Progenitor cell of endocrine pancreas (in vitro differentiated cells): ENCODE measurements at places on chromosomes 5 and 9.

GRCh38 chr9:124220946-124221451 lies 36.8 kb upstream of the NEK6 start:
- no peak for DNase-seq

- no peak for DNase-seq
These were observed 103.4 kb upstream of the GNA14 start for GRCh38 chr9:77751341-77752091.

DNA sequence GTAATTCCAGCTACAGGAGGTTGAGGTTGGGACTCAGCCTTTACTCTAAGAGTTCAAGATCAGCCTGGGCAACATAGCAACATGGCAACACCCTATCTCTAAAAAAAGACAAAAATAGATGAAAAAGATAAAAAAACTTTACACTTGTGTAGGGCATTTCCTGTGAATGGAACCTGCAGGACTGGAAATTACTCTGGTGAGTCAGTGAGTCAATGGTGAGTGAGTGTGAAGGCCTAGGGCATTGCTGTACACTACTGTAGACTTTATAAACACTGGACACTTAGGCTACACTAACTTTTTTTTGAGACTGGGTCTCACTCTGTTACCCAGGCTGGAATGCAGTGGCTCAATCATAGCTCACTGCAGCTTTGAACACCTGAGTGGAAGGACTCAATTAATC lies 19.5 kb upstream of the ARSI start:
- DNase-seq, result no peak

DNA sequence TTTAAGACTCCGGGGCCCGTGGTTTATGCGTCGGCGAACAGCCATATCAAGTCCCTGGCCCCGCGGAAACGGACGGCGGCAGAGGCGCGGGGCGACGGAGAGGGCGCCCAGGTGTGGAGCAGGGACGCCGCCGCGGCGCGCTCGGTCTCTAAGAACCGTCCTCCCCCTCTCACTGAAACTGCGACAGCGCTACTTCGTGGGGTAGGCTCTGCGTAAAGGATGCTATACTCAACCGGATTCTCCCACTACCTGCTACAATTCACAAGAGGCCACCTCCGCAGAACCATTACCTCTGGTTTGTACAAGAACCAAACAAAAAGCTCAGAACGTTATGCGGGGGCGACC lies 404 bp downstream of the MRNIP start:
- no peak for DNase-seq

- DNase-seq, result no peak
These were observed 82.0 kb upstream of the TRIM32 start for GRCh38 chr9:116605060-116605459.

- DNase-seq, result no peak
These were observed 3.9 kb downstream of the SEPTIN8 start for GRCh38 chr5:132773114-132773513.

GRCh38 chr5:62605638-62606037 lies 27.0 kb downstream of the LRRC70 start:
- no peak for DNase-seq

DNA sequence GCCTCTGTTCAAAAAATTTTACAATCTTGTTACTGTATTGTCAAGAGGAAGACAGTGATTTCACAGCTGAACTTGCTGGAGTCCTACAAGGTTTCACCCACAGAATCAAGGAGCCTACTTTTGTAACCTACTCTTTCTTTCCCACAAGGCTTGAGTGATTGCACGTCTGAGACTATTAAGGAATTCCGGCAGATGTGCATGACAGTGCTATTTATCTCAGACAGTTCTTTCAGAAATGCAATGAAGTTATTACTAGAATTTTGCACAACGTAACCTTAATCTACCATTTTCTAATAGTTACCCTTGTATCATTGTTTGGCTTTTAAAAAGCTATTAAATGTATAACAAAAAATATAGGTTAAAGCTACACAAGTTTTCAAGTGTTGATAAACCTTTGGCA lies 400.1 kb downstream of the PTPRD start:
- DNase-seq, result no peak

DNA sequence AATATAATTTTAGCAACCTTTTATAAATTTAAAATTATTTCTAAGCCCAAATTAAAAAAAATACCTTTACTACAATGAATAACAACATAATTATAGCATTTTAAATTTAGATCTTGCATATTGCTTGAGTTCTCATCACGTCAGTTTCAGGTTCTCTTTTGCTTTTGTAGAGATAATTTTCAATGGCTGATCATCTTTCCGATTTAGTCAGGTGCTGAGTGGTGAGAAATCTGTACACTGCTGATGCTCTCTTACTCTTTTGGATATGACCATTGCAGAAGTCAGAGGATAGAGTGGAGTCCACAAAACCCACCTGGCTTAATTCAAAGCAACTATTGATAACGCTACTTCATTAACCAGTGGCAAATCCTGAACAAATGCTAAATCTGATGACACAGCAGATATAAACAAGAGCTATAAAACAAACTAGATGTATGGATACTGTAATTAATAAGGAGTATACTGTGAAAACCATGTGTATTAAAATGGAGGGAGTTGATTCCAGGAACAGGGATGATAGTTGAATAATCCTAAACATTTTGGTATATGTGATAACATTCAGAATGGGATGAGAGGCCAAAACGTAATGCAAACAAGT lies 394.8 kb downstream of the CSNK1G3 start:
- no peak for DNase-seq

DNA sequence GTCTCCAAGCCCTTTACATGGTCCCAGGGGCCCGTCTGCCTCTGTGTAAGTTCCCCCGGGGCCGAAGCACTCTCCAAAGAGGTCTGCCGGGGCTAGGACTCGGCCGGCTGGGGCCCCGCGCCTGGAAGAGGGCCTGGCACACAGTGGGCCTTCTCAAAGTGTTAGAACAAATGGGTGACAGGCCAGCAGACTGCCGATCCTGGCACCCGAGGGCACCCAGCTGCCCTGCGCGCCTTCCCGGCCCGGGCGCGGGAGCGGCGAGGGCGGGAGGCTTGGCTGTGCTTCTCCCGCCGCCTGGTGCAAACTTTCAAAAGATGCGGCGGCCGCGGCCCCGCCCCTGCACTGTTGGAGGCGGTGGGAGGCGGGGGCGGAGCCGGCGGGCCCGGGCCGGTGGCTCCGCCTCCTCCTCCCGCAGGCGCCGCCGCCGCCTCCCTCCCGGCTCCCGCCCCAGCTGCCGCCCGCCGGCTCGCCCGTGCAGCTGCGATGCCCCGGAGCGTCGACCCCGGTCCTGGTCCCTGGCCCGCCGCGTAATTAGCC lies at the start of gene NEURL1B:
Gene NEURL1B (plus strand): TSS at position 442 of the 537 bp plus-strand sequence. CDS start 144 bp downstream, outside the sequence.
- DNase-seq, result peak; percentile 60

- no peak for DNase-seq
These were observed 52.8 kb upstream of the GRHPR start for GRCh38 chr9:37369671-37370070.

DNA sequence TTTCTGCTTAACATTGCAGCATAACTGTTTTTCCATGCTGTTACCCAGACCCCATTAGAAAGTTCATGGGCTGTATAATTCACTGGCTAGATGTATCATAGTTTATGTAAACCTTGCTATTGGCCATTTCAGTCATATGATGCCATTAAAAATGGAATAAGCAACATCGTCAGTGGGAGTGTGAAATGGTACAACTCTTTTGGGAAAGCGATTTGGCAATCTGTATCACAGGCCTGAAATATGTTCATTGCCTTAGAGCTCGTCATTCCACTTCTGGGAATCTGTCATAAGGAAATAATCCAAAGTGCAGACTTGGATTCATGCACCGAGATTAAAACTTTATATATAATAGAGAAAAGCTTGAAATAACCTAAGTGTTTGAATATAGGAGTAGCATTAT lies 77.9 kb upstream of the KLF4 start:
- DNase-seq, result no peak

- DNase-seq, result no peak
These were observed 247.5 kb downstream of the CD180 start for GRCh38 chr5:66949066-66949465.

GRCh38 chr9:72333709-72334108 lies 31.3 kb downstream of the ZFAND5 start:
- DNase-seq, result no peak

GRCh38 chr9:69637193-69637816 lies 34.9 kb downstream of the APBA1 start:
- no peak for DNase-seq

- DNase-seq, result no peak
These were observed 12.0 kb upstream of the SVEP1 start for GRCh38 chr9:110591526-110591925.

- no peak for DNase-seq
These were observed 5.9 kb upstream of the SPTAN1 start for GRCh38 chr9:128546504-128546903.

- DNase-seq, result no peak
These were observed 91.3 kb upstream of the RASEF start for GRCh38 chr9:83154087-83154736.

DNA sequence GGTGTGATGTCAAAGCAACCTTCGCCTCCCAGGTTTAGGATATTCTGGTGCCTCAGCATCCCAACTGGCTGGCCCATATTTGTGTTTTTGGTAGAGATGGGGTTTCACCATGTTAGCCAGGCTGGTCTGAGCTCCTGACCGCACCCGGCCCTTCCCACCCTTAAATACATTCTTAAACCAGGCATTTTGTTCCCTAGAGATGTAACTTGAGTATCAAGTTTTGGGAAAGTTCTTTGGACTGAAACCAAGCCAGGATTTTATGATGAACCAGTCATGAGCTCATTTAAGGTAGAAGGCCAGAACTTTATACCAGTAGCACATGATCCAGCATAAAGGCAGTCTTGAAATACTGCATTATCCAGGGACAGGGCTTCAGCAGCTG lies 3.5 kb downstream of the RPL7A start:
- no peak for DNase-seq

GRCh38 chr9:70257991-70258691 lies 637 bp upstream of the SMC5 start:
- peak; percentile 19 for DNase-seq

- peak; percentile 11 for DNase-seq
These were observed 148.0 kb downstream of the TARS1 start for GRCh38 chr5:33588654-33589372.

DNA sequence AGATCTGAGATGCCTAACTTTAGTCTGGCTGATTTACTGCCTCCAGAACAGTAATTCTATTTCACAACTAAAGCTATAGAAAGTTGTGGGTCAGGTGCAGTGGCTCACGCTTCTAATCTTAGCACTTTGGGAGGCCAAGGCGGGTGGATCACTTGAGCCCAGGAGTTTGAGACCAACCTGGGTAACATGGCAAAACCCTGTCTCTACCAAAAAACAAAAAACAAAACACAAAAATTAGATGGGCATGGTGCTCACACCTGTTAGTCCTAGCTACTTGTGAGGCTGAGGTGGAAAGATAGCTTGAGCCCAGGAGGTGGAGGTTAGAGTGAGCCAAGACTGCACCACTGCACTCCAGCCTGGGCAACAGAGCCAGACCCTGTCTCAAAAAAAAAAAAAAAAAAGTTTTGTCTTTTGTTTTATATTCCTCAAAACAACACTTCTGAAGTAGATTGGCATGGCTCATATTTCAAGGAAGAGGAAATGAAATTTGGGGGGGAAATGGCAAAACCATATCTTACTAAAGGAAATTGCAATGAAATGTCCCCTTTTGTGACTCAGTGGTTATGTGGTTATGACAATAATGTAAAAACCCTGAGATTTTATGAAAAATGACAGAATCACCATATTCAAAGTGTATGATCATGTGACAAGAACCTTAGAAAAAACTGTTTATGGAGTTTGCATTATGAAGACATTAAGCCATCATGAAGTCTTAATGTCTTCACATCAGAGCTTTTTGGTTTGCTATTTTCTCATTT lies 16.2 kb downstream of the FNBP1 start:
- no peak for DNase-seq

DNA sequence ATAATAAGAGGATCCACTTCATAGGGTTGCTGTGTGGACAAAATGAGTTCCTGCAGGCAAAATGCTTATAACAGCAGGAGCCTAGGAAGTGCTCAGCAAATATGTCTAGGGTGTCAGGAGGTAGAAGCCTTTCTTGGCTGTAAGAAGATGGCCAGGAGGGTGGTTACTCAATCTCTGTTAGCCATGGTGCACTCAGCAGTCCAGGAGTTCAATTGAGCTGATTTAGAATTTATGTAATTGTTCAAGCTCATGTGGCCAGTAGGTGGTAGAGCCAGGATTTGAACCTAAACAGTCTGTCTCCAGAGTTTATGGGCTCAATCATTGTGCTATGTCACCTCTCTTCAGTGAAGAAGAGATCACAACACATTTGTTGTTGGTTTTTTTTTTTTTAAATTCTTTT lies 381.2 kb downstream of the KIF4B start:
- no peak for DNase-seq

DNA sequence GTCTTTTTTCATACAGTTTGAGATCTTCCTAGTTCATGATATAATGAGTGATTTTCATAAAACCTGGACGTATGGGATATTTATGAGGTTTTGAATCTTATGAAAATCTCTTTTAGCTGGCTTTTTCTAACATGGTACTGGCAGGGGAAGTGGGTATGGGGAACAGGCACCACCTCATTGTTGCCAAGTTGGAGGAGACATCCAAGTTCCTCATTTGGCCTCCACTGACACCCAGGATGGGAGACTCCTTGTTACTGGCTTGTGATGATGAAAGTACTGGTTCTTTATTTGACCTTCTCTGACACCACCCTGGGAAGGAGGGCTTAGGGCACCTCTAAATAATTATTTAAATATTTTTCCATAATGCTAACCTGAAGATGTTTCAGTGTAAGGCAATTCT lies 4.0 kb upstream of the TNPO1 start:
- no peak for DNase-seq

DNA sequence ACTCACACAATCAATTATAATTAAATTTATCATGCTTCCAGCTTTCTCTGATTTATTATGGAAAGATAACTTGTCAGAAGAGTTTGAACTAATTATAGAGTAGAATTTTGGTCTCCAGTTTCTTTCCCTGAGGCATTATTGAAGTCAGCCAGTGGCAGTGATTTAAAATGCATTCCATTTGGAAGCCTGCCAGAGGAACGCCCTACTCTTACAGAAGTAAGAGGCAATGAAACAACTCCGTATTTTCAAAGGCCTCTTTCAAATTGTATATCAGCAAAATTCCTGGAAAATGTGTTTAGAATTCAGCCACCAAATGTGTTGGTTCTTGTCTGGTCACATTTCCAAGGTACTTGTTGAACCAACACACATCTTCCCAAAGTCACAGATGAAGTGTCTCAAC lies 640.9 kb downstream of the SEMA5A start:
- DNase-seq, result no peak

DNA sequence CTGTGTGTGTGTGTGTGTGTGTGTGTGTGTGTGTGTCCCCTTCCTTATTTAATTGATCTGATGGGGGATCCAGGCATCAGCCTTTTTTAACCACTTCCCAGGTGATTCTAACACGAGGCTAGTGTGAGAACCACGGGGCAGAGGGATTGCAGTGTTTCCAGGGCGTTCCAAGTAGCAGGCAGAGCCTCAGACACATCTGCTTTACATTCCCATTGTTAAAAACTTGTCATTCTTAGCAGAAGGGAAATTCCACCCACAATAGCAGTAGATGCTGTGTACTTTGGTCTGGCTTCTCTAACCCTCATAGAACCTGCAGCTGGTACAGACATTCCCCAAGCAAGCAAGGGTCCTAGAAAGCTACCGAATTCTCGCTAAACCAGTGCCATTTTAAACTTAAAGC lies 81.9 kb upstream of the SLC30A5 start:
- no peak for DNase-seq

GRCh38 chr9:108512426-108513173 lies 343.2 kb downstream of the ACTL7B start:
- no peak for DNase-seq
